ENCODE measurements at places on chromosomes 16 and 17. TPM values are rescaled to one million over a fixed set of nuclear protein-coding genes. Genes with fewer than 3 reads are reported as not detected.

The MMD gene
- total RNA-seq: 7.8 TPM

The KRT38 gene
- total RNA-seq: not detected

The SETD6 gene
- 59.6 TPM for total RNA-seq

The TNFRSF13B gene
- total RNA-seq: not detected

The CDH13 gene
- 112 TPM for total RNA-seq

The PTGES3L gene
- 0.30 TPM for total RNA-seq

The CCL17 gene
- total RNA-seq: not detected

The MMP25 gene
- 0.75 TPM for total RNA-seq

Data from A375 (cell line).